T-helper 17 cell (primary cell): ENCODE measurements at places on chromosomes 3 and 15. TPM values are rescaled to one million over a fixed set of nuclear protein-coding genes. Genes with fewer than 3 reads are reported as not detected.

The PCSK6 gene
- 1.9 TPM for total RNA-seq

The CTDSPL2 gene
- 78.6 TPM for total RNA-seq

The IFRD2 gene
- total RNA-seq = 46.7 TPM

The FMN1 gene
- total RNA-seq = 35.2 TPM

The C15orf61 gene
- total RNA-seq = 8.7 TPM

The AMIGO3 gene
- total RNA-seq = 0.99 TPM

The GLDN gene
- 0.21 TPM for total RNA-seq

The PLCB2 gene
- total RNA-seq = 228 TPM

The TLR9 gene
- not detected for total RNA-seq

The CACNA2D2 gene
- 3.5 TPM for total RNA-seq

The SYNPR gene
- not detected for total RNA-seq

The WDR93 gene
- 0.18 TPM for total RNA-seq

DNA sequence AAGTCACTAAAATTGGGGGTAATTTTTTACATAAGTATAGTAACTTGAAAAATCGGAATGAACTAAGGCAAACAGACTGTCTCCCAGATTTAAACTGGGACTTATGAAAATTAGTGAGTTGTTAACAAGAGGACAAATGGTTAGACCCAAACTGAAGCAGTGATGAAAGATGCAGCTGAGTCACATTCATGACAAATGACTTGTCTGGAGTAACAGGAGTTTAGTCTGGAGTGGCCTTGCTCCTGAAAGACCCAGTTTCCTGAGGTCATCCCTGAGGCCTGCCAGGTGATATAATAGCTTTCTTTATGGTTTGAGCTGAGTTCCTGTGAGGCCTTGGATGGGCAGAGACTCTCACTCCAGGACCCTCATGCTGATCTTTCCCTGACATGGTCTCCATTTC lies 9.6 kb upstream of the CTDSPL start:
- no peak for DNase-seq

- DNase-seq = no peak
Measured at GRCh38 chr3:151816091-151816604, 2.2 kb downstream of the AADAC start.

DNA sequence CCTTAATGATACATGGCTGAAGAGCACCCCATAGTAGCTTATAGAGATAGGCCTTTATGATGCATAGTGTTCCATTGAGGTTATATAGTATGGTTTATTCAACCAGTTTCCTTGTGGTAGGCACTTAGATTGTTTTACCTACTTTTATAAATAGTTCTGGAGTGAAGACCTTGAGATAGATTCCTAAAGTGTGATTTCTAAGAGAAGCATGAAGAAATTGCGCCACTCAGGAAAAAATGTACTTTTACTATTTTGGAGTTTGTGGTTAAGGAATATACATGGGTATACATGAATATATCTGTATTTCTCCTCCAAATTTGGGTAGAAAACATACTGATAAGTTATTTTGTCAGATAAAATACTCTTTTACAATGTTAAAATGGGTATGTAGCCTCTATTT lies 70.5 kb downstream of the CHD2 start:
- DNase-seq = no peak

DNA sequence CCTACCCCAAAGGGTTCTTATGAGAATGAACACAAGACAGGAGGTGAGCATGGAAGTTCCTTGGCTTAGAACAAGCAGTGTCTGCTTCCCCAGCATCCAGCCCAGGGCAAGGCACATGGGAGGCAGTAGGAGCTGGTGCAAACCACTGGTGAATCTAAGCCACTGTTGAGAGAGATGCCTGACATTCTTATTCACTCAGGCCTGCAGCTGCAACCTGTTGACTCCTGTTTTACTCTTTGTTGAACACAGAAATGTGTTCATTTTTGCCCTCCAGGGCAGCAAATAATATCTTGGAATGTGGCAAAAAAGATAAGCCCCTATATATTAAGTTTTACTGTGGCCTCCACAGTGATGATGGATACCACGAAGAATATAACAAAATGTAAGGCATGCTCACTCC lies 8.9 kb upstream of the PAK6 start:
- no peak for DNase-seq

DNA sequence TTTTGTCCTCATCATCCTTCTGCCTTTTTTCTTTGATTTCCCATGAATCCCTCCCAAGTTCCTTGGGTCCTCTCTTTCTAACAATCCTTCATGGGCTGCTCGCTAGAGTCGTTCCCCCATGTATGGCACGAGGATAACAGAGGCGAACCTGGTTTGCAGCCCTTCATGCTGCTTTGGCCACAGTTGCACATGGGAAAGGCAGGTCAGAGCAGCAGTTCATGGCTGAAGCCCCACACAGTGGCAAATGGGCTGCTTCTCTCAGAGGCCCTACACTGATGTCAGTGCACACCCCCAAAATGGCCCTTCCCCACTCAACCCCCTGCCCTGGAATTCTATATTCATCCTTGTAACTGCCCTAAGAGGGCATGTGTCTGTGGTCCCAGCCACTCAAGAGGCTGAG lies 335.4 kb upstream of the IGF1R start:
- no peak for DNase-seq

DNA sequence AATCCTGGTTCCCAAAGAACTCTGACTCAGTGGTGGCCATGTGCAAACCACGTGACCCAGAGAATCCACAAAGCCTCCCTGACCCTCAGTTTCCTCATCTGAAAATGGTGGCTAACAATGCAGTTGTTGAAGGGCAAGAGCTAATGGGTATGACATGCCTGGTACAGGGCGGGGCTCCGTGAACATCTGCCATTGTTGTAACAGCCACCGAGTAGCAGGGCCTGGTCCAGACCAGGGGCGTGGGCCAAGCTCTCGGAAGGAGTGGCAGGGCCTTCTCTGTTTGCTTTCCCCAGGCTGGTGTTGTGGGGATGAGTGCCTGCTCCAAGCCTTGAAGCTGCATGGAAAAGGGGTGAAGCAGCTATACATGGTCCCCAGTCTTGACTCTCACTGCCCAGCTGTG lies 13.4 kb downstream of the MAPKAPK3 start:
- no peak for DNase-seq

GRCh38 chr3:7760718-7761117 lies 740.9 kb upstream of the LMCD1 start:
- no peak for DNase-seq

DNA sequence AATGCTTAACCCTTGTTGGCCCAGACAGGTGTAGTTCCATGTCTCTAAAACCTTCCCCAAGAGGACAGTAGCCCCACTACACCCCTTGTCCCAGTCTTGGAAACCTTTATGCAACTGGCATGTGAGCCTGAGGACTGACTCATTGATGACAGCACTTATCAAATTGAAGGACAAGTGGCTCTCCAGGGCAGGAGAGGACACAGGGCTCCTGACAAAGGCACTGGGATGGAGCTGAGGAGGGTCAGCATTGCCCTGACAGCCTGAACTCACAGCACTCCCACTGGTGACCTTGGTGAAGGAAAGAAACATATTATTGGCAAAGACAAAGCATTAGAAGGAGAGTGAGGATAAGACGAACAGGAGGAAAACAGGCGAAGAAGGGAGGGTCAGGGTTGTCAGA lies 139.9 kb downstream of the EPHB1 start:
- DNase-seq = no peak

- DNase-seq = no peak
Measured at GRCh38 chr3:71395927-71396695, 187.4 kb downstream of the FOXP1 start.

GRCh38 chr15:58038426-58039078 lies 27.0 kb downstream of the ALDH1A2 start:
- DNase-seq = no peak

- no peak for DNase-seq
Measured at GRCh38 chr3:188076176-188076575, 77.8 kb upstream of the LPP start.

GRCh38 chr3:140250945-140251344 lies 316.0 kb downstream of the CLSTN2 start:
- DNase-seq = no peak

DNA sequence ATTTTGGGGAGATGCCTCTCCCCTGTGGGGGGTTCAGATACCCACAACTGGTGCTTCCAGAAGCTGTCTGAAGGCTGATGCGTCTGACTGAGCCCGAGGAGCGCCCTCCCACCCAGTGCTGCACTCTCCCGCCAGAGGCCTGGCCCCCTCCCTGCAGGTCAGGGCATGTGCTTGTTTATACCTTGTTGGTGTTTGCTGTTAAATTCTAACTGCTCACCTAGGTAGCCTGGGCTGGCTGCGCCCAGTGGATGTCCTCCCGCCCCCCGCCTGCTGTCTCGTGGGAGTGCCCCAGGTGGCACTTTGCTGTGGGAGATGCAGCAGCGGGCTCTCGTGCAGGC lies 12.9 kb downstream of the KLF13 start:
- DNase-seq = no peak

GRCh38 chr3:6326771-6327170 lies 534.1 kb upstream of the GRM7 start:
- DNase-seq = no peak

GRCh38 chr15:33154351-33155166 lies 40.0 kb downstream of the FMN1 start:
- DNase-seq = no peak

GRCh38 chr3:175456466-175456865 lies 597.3 kb downstream of the NAALADL2 start:
- DNase-seq = no peak

GRCh38 chr3:88589138-88589537 lies 439.4 kb downstream of the C3orf38 start:
- no peak for DNase-seq

GRCh38 chr15:75192307-75192706 lies 9.4 kb upstream of the C15orf39 start:
- no peak for DNase-seq

- no peak for DNase-seq
Measured at GRCh38 chr3:36792342-36792741, 28.0 kb upstream of the DCLK3 start.

- DNase-seq = no peak
Measured at GRCh38 chr3:195140816-195141793, 129.9 kb downstream of the XXYLT1 start.

GRCh38 chr3:153619268-153619667 lies 457.2 kb downstream of the RAP2B start:
- DNase-seq = no peak

GRCh38 chr15:59252137-59252536 lies 45.5 kb downstream of the LDHAL6B start:
- DNase-seq = no peak

GRCh38 chr3:126961191-126961790 lies 21.6 kb upstream of the PLXNA1 start:
- DNase-seq = no peak

DNA sequence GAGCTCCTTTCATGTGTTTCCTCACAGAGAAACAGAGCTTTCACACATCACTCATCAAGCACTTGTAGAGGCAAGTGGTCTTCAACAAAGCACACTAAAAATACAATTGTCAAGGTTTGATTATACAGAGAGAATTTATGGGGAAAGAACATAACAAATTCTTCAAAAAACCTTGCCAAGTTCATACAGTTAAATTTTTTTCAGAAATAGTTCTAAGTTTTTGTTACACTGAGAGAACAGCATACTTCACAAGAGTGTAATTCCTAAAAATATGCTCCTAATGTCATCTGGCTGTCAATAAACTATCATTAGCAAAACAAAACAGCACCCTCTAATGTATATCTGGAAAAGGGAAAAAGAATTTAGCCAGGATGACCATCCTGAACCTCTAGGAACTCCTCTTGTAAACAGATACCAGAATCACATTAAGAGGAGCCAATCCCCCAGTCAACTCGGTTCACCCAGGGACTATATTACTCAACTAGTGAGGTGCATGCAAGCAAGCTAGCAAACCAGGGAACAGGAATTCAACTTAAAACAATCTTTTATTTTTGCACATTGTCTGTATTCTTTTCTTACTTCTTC lies 63.3 kb downstream of the RAD18 start:
- DNase-seq = no peak

GRCh38 chr3:101144105-101144504 lies 150.9 kb upstream of the ABI3BP start:
- DNase-seq = no peak

DNA sequence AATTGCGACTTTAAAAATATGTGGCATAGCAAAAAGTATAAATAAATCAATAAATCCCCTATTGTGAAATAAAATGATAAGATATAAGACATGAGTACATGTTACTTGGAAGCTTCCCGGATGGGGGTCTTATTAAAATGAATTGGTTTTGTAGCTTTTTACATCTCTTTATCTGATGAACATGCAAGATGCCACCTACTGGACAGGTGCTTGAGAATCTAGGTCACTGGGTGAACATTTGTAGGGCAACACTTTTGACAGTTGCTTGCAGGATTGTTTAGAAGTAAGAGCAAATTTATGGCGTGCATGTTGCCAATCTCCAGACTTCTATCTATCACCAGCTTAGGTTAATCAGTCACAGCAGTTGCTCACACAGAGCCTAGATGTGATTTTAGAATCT lies 362.7 kb upstream of the SUCLG2 start:
- no peak for DNase-seq
